Renal cortex interstitium (tissue), 15 donors: ENCODE measurements at places on chromosomes 16 and 17.

- no peak for DNase-seq
Observed at GRCh38 chr17:77844681-77845080, 113.8 kb upstream of the TNRC6C start.

DNA sequence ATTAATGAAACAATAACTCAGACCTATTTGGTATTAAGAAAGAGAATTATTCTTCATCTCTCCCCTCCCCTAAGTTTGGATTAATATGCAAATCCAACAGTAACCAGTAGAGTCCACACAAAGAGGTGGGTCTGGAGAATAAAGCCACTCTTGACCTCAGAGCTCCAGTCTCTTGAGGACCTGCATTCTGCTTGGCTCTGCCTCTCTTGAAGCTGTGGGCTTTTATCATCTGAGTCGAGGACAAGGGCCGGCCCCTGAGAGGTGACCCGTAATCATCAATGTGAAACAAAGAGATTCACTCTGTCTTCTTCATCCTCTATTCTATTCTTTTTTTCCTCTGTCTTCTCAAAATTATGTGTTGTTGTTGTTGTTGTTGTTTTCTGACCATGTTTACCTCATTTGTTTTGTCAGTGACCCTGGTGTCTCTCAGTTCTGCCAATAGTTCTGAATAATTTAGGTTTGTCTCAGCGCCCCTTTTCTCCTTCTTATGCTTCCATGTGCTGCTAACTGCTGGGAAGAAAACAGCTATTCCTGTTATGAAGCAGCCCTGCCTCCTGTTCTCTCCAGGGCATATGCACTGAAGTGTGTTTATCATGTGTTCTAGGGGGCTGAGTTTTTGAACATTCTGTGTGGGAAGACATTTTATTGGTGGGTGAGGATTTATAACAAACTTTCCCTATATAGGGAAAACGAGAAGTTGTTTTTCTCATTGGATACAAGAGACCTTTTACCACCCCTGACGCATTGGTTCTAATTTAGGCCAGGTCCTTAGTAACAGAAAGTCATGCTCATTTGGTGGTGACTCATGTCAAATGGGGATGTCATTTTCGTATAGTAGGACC is 135.8 kb downstream of the TRIM37 start:
- DNase-seq = no peak

DNA sequence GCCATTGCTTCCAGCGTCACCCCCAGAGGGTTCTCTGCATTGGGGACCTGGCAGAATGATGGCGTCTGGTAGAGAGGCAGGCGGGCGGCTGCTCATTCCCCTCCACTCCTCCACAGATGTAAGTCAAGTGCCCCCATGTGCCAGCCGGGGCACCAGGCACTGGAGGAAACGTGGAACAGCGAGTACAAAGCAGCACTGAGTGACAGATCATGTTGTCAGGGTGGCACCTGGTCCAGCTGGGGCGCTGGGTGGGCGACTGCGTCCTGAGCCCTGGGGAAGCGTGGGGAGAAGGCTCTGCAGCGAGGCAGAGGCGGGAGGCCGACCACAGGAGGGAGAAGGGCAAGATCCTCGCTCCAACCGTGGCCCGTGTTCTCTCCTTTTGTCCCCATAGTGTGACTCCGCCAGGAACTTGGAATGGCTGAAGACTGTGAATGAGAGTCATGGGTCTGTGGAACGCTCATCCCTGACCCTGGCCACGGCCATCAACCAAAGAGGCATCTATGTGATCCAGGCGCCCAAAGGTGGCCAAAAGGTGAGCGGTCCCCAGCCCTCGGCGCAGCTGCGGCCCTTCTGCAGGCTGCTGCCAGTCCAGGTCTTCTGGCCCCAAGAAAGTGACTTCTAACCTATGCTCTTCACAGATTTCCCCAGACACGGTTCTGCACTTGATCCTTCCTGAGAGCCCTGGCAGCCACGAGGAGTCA is 76.7 kb downstream of the RNF213 start:
- no peak for DNase-seq

GRCh38 chr17:43521389-43521788 is 24.8 kb downstream of the ETV4 start:
- DNase-seq = no peak
